K562 (cell line): ENCODE measurements at places on chromosomes 3 and 15.
A peak's percentile ranks its signal among the peaks of the same experiment; 100 is the strongest.

- no peak for DNase-seq
These were observed 21.4 kb upstream of the NR2E3 start for GRCh38 chr15:71788646-71789579.

GRCh38 chr15:52466716-52467115 lies 62.0 kb downstream of the MYO5A start:
- no peak for DNase-seq

DNA sequence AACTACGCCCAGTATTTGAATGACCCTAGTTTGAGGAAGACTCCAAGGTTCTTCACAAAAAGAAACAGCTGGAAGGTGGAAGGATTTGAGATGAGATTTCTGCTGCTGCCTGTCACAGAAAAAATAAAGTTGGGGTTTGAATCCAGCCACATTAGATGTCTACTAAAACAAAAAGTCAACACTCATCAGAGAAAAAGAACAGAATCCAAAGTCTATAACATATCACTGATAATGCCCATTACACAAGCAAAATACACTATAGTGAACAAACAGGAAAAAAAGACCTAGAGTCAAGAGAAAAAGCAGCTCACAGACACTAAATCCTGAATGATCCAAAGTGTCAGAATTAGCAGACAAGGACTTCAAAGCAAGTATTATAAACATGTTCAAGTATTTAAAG lies 56.0 kb downstream of the RFX7 start:
- DNase-seq = no peak

DNA sequence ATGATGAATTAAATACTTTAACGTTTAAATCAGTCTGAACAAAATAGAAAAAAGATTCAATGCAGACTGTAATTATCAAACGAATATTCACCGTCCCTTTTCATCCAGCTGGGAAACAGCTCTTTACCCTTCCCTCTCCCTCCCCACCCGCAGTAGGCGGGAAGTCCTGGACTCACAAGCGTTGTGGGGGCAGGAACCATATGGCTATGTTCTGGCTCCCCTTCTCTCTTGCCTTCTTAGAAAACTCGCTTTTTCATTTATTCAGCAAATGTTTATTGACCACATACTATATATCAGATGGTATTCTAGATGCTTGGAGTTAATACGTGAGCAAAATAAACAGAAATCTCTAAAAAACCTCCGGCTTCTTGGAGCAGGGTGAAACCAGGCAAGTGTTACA lies 715 bp upstream of the SCAPER start:
- DNase-seq = no peak

GRCh38 chr3:141789281-141789680 lies 26.1 kb downstream of the GRK7 start:
- DNase-seq = peak; percentile 86

DNA sequence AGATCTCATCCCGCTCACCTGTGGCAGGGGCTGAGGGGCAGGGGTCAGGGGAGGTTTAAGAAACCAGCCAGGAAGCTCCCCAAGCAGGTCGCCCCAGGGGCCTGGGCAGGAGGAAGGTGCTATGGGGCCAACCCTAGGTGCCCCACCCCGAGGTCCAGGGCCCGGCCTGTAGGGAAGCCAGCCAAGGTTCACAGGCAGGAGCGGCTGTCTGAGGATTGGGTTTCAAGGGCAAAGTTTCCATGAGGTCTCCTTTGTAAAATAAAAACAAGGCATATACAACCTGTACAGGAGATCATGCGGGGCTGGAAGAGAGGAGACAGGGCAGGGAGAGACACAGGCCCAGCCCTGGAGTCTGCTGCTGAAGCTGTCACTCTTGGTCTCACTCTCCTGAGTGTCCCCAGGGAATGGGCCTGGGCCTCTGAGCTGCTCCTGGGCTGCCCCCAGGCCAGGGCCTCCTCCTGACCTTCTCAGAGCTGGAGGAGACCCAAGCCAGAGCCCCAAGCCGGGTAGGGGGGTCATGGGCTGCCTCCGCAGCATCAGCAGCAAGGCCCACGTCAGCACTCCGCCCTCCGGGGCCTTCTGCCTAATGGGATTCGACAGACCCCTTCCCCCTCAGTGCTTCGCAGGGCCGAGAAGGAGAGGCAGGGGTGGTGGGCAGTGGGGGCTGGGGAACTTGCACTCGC lies 5.5 kb downstream of the CPLX3 start:
- no peak for DNase-seq

DNA sequence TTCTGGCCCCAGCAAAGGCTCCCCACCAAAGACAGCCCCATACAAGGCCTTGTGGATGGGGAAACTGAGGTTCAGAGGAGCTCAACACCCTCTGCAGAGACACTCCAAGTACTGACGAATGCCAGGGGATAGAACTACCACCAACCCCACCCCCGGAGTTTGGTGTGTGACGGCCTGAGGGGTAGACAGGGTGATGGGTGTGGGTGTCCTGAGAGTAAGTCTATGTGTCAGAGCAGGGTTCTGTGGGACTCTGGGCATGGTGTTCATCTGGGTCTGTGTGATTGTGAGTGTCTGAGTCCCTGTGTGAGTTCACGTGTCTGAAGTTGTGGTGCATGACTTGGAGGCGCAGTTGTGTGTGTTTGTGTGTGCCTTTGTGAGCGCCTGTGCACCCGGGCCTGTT lies 7.4 kb downstream of the PTH1R start:
- DNase-seq = no peak

DNA sequence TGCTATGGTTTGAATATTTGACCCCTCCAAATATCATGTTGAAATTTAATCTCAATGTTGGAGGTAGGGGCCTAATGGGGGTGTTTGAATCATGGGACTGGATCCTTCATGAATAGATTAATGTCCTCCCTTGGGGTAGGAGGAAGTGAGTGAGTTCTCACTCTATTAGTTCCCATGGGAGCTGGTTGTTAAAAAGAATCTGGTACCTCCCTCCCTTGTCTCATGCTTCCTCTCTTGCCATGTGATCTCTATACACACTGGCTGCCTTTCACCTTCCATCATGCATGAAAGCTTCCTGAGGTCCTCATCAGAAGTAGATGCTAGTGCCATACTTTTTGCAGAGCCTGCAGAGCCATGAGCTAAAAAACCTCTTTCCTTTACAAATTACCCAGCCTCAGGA lies 177.7 kb upstream of the MCTP2 start:
- no peak for DNase-seq

GRCh38 chr3:146117406-146118285 lies 43.3 kb downstream of the PLOD2 start:
- no peak for DNase-seq

DNA sequence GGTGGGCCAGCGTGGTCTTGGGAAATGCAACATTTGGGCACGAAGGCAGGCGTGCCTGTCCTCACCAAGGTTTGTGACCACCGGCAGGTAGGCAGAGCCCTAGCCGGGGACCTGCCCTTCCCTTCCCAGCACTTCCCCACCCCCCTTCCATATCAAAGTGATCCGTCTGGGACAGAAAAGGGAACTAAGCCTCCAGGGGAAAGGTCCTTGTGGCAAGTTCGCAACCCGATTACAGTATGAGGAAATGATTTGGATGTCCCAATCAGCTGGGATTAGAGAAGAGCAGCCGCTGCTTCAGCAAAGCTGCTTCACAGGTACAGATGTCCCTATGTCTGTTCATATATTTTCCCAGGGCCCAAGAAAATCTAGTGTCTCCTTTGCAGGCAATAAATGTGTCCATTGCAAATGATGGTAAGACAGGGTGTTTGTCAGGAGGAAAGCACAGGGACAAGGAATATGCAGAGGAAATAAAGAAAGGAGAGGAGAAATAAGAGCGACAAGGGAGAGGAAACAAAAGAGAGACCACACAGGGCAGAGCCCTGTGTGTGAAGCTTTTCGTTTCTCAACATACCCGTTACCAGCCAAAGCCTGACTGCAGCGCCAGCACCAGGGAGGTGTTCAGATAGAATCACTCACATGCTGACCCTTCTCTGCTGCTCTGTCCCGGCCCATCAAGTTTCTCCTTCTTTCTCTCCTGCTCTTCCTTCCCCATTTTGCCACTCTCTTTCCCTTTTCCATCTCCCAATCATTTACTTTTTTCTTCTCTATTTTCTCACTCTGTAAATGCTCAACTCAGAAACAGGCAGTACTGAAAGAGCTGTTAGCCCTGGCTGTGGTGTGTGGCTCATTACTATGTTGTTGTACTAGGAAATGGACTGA lies 17.4 kb upstream of the SECISBP2L start:
- DNase-seq = peak; percentile 7

DNA sequence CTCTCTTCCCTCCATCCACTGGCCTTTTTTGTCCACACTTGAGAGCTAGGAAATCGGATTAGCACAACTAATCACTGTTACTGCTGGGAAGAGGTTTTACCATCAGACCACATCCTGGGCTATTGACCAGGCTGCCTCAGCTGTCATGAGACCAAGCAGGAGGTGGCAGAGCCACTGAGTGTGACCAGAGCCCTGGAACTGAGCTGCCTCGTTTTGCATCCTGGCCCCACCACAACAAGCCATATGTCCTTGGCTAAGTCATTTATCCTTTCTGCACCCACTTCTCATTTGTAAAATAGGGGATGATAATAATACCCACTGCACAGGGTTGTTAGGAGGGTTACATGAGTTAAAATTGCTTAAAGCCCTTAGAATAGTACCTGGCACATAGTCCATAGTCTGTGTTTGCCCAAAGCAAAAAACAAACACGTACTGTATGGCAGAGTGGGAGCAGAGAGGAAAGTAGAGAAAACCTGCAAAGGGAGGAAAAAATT lies 34.1 kb downstream of the TMEM158 start:
- no peak for DNase-seq

GRCh38 chr3:25663347-25663868 lies 1.3 kb downstream of the TOP2B start:
- peak; percentile 37 for DNase-seq

GRCh38 chr15:99424131-99424571 lies 141.6 kb upstream of the MEF2A start:
- no peak for DNase-seq

DNA sequence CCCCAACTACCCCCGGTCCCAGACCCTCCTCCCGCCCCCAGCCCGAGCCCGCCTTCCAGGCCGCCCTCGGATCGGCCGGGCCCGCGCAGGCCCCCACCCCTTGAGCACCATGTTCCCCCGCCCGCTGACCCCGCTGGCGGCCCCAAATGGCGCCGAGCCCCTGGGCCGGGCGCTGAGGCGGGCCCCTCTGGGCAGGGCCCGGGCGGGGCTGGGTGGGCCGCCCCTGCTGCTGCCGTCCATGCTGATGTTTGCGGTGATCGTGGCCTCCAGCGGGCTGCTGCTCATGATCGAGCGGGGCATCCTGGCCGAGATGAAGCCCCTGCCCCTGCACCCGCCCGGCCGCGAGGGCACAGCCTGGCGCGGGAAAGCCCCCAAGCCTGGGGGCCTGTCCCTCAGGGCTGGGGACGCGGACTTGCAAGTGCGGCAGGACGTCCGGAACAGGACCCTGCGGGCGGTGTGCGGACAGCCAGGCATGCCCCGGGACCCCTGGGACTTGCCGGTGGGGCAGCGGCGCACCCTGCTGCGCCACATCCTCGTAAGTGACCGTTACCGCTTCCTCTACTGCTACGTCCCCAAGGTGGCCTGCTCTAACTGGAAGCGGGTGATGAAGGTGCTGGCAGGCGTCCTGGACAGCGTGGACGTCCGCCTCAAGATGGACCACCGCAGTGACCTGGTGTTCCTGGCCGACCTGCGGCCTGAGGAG lies 472 bp downstream of the CHST14 start:
- no peak for DNase-seq

- no peak for DNase-seq
These were observed 111.0 kb upstream of the SYNPR start for GRCh38 chr3:63167113-63167512.

GRCh38 chr3:152638707-152639450 lies 196.1 kb upstream of the P2RY1 start:
- no peak for DNase-seq

DNA sequence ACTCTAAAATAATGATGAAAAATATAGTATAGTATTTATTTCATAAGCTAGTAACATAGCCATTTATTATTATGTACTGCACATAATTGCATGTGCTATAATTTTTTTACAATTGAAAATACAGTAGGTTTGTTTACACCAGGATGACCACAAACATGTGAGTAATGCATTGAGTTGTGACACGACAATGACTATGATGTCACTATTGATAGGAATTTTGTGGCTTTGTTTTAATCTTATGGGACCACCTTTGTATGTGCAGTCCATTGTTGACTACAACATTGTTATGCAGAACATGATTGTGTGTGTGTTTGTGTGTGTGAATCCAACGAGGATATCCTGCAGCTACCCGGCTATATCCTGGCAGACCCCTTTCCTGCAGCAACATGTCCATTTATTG lies 372.2 kb upstream of the MCTP2 start:
- DNase-seq = no peak

- no peak for DNase-seq
These were observed 109.9 kb downstream of the IGF1R start for GRCh38 chr15:98758224-98758623.

- no peak for DNase-seq
These were observed 50.3 kb upstream of the TCF12 start for GRCh38 chr15:56868170-56868569.

DNA sequence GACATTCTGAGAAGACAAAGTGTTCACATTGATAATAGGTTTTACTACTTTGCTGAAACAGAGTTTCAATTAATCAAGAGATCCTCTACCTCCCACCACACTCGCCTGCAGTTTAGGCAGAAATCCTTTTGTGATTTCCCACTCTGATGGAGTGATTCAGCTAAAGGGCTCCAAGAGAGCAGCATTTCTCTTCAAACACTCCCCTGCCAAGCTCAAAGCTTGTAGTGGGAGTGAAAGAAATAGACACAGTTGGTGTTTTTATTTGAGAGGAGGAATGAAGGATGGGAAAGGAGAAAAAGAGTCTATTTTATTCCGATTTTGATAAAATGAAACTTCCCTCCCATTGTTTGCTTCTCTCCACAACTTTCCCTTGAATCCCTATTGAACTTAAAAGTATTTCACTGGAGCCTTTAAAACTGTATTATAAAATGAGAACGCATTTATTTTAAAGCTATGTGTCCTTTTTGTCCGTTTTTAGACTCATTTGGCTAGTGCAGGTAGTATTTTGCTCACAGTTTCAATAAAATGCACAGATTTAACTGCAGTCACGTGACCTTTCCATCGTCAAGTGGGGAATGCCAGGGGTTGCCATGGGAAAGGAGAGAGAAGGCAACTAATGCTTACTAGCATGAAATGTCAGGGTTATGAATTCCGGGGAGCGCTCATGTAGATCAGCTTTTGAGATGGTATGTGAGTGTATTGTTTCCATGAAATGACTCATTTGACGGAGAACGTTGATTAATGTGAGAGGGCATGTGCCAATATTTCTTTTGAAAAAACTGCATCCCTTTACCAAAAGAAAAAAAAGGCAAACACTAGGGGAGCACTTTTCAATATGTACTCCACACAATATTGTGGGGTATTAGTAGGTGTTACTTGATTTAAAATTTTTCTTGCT lies 7.7 kb upstream of the OSBPL11 start:
- DNase-seq = no peak

GRCh38 chr3:132721479-132722164 lies 587 bp downstream of the NPHP3 start:
- no peak for DNase-seq

- no peak for DNase-seq
These were observed 22.4 kb downstream of the FNDC3B start for GRCh38 chr3:172061724-172062184.

- no peak for DNase-seq
These were observed 114.3 kb upstream of the ARHGEF3 start for GRCh38 chr3:56915966-56916586.
